NCI-H345 (cell line): ENCODE measurements at places on chromosomes 7 and 10.
A peak's percentile ranks its signal among the peaks of the same experiment; 100 is the strongest.

DNA sequence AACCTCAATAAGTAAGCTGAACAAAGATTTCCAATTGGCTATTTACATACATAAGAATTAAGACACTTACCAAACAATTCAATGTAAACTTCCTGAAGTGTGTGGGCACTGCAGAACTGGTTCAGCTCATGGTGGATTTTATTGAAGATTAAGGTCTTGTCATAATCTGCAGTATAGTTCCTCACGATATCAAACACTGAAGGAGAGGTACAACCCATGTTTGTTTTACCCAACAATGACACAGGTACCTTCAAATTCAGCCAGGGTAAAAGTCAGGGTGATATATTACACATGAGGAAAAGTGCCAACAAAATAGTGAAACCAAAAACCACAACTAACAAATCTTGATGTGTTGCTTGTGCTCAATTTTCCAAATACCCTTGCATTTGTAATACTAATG is 10.0 kb downstream of the ERLIN1 start:
- no peak for DNase-seq

- peak; percentile 93 for DNase-seq
Measured at GRCh38 chr7:26583094-26583648, 281.2 kb downstream of the SKAP2 start.

GRCh38 chr10:48472501-48473069 is 132.3 kb downstream of the ARHGAP22 start:
- no peak for DNase-seq

GRCh38 chr7:104836976-104837375 is 177.0 kb upstream of the KMT2E start:
- no peak for DNase-seq

GRCh38 chr7:127683776-127684681 is 32.0 kb downstream of the SND1 start:
- peak; percentile 20 for DNase-seq

GRCh38 chr10:11793762-11794479 is 29.2 kb upstream of the PROSER2 start:
- DNase-seq, result no peak

DNA sequence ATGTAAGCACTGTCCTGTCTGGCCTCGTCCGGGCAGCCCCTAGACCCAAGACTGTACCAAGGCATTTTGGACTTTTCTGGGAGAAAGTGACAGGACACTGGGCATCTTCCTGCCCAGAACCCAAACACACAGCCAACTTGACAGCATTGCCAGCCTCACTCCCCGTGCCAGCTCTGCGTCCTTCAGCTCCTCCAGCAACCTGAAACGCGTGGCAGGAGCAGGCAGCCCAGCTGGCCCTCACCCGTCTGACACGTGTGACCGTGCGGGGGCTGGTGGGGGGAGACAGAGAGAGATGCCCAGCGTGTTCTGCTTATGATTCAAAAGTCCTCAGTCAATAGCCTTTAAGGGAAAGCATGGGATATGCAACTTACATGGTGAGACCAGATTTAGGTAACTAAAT is 50.3 kb upstream of the SLC29A3 start:
- DNase-seq, result no peak
